ENCODE measurements at places on chromosomes 12 and 14.
A peak's percentile ranks its signal among the peaks of the same experiment; 100 is the strongest.

DNA sequence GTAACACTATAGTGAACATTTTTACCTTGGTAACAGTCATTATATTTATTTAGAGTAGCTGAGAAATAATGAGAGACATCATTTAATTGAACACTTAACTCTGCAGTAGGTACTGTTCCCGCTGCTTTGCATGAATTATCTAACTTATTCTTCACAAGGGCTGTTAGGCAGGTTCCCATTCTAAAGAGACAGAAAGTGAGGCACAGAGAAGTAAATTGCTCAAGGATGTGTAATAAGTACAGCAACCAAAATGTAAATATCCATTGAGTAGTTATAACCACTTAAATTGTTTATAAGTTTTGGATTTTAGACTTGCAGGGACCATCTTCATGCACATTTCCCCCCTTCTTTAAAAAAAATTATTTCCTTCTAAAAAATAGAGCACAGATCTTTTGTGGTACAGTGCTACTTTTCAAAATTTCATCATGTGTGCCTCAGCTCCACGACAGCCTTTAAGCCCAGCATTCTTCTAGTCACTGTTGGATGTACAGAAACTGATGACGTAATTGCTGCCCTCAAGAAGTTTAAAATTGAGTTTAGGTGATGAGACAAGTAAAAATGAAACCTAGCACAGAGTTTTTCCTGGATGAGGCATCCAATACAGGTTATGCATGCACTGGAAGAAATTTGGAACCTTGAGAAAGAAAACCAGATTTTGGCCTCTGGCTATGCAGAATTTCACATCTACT lies 6.0 kb upstream of the MANSC4 start:
- DNase-seq, result no peak
- H3K27me3 ChIP-seq, result no peaks in the 10 kb centered on the region
- H3K36me3 ChIP-seq, result no peaks in the 10 kb centered on the region
- H3K4me1 ChIP-seq, result peaks cover 3% of the 10 kb centered on the region
- H3K4me3 ChIP-seq, result no peak overlapping the region

DNA sequence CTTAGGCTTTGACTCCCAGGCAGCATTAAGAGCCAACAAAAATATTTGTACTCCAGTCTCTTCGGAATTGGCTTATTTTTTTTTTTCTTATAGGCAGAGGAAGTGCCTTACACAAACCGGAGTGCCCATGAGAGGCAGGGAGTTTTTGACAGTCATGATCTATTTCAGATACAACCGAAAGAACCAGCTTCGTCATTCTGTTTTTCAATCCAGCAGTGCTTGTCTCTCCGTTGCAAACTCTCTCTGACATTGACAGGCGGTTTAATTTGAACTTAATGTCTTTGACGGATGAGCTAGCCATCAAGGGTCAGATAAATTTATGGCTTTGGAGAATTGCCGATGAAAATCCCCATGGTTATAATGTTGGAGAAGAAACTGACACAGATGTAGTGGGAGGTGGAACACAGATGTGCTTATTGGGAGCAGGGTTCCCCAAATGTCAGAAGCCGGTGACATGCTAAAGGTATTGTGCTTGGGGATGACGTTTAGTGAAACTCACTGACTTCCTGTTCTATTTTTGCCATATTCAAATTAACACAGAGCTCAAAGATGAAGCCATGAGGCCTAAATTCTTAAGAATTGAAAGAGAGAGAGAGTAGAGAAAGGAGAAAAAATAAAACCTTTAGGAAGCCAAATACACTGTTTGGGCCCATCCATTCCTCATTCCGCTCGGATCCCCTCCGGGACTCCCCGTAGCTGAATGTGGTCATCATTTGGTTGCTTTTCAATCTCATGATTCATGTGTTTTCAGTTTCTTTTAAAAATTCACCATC lies 59.7 kb downstream of the PLXNC1 start:
- no peaks in the 10 kb centered on the region for H3K36me3 ChIP-seq
- H3K27ac ChIP-seq, result no peak overlapping the region
- no peaks in the 10 kb centered on the region for H3K4me1 ChIP-seq
- no peaks in the 10 kb centered on the region for H3K27me3 ChIP-seq
- no peak overlapping the region for H3K4me3 ChIP-seq

DNA sequence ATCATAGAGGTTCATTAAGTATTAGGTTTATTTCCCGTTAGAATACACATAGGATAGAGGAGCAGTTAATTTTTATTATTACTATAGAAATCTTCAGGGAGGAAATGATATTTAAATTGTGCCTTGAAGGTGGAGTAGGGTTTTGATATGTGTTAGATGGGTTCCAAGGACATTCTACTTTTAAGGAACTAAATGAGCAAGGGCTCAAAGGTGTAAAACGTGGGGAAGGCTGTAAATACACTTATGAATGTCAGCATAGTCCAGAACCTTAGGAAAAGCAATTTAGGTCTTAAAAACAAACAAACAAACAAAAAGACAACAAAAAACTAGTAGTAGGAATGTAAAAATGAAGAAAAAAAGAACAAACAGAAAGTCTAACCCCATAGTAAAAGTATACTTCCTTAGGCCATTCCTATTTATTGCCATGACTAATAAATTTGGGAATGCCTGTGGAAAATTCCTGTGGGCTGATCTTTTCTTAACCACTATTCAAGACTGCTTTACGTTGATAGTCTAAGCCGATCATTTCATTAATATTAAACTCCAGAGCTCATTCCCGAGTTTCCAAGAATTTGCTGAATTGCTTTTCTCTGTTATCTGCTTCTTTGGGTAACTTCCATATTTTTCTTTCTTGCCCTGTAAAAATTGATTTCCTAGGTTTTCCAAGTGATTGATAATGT lies 180.3 kb downstream of the RAD51B start:
- H3K36me3 ChIP-seq, result no peaks in the 10 kb centered on the region
- peak; percentile 66 for DNase-seq
- peaks cover 5% of the 10 kb centered on the region for H3K4me1 ChIP-seq
- no peak overlapping the region for H3K4me3 ChIP-seq
- H3K27ac ChIP-seq, result peak overlapping the region; percentile 50

- no peaks in the 10 kb centered on the region for H3K27me3 ChIP-seq
- no peak overlapping the region for H3K4me3 ChIP-seq
- H3K27ac ChIP-seq, result no peak overlapping the region
- H3K36me3 ChIP-seq, result peaks cover 4% of the 10 kb centered on the region
- peaks cover 10% of the 10 kb centered on the region for H3K4me1 ChIP-seq
These were observed 17.0 kb downstream of the NFYB start for GRCh38 chr12:104121001-104121400.

GRCh38 chr12:2288001-2288400 lies 235.2 kb downstream of the CACNA1C start:
- no peak overlapping the region for H3K4me3 ChIP-seq
- DNase-seq, result peak; percentile 33

- no peak overlapping the region for H3K4me3 ChIP-seq
- H3K4me1 ChIP-seq, result no peaks in the 10 kb centered on the region
- no peak for DNase-seq
- H3K27ac ChIP-seq, result no peak overlapping the region
- peaks cover 35% of the 10 kb centered on the region for H3K36me3 ChIP-seq
- H3K27me3 ChIP-seq, result no peaks in the 10 kb centered on the region
These were observed 98.2 kb downstream of the SYNE2 start for GRCh38 chr14:63951021-63951420.

GRCh38 chr14:63712123-63712522 lies 15.7 kb downstream of the SGPP1 start:
- H3K27ac ChIP-seq, result no peak overlapping the region
- H3K4me3 ChIP-seq, result no peak overlapping the region
- no peak for DNase-seq
- no peaks in the 10 kb centered on the region for H3K27me3 ChIP-seq

GRCh38 chr14:24123424-24124417 lies 6.7 kb upstream of the FITM1 start:
- no peaks in the 10 kb centered on the region for H3K27me3 ChIP-seq
- no peaks in the 10 kb centered on the region for H3K4me1 ChIP-seq
- no peak overlapping the region for H3K27ac ChIP-seq
- H3K36me3 ChIP-seq, result peaks cover 36% of the 10 kb centered on the region

DNA sequence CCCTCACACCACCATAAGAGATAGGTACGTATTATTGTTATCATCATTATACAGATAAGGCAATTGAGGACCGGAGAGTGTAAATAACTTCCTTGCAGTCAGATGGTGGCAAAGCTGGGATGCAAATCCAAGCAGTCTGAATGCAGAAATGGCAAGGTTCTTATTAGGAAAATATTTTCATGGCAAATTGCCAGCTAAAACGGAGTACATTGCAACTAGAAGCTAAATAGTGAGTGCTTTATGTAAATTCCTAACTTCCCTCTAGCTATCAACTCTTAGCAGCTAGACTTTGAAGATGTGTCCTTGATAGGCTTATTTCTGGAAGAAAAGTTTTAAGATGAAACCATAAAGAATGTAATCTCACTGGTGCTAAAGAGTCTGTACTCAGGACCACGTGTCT lies 323.9 kb upstream of the DIO2 start:
- H3K4me1 ChIP-seq, result no peaks in the 10 kb centered on the region
- H3K4me3 ChIP-seq, result no peak overlapping the region
- DNase-seq, result no peak

DNA sequence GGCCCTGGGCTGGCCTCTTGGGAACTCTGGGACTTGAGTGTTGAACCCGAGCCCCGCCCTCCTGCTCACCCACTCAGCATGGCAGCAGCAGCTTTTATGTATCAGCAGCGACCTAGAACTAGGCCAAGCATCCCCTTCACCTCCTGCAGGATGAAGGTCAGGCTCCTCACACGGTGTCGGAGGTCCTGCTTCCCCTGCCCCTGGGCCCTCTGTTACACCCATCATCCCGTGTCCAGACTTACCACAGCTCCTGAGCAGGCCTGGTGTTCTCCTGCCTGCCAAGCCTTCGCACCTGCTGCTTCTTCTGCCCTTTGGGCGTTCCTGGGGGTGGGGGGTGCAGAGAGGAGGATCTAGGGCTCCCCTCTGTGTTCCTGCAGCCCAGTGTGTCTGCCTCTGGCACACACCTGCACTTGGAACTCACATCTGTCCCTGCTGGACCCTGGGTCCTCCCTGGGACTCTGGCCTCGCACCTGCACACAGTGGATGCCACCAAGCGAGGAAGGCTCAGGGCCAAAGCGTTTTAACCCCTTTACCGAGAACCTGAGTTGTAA lies 80.3 kb downstream of the PAPOLA start:
- no peaks in the 10 kb centered on the region for H3K27me3 ChIP-seq
- H3K36me3 ChIP-seq, result no peaks in the 10 kb centered on the region

DNA sequence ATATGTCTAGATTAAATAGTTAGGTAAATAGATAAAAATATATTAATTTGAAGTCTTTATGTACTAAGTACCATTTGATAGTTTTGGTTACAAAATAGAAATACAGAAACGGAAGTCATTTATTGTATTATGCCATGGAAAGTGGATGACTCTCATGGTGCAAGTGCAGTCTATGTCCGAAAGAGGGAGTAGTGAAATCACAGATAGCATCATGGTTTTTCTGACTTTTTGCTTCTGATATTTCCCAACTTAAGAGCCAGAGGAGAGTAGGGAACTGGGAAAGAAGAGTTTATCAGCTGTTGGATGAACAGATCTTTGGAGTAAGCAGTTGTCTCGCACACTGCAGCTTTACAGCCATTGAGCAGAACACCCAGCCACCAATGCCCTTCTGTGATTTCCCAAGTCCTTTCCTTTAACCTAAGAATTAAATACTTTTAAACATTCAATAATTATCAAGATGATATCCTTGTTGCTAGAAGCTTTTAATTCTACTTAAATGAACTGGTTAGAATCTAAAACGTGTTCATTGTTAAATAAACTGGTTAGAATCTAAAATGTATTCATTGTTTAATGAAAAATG lies 18.4 kb upstream of the SRGAP1 start:
- H3K27ac ChIP-seq, result no peak overlapping the region
- H3K4me3 ChIP-seq, result no peak overlapping the region
- H3K27me3 ChIP-seq, result no peaks in the 10 kb centered on the region
- H3K4me1 ChIP-seq, result no peaks in the 10 kb centered on the region
- DNase-seq, result no peak

- no peaks in the 10 kb centered on the region for H3K27me3 ChIP-seq
- DNase-seq, result no peak
- H3K4me1 ChIP-seq, result no peaks in the 10 kb centered on the region
- no peaks in the 10 kb centered on the region for H3K36me3 ChIP-seq
These were observed 33.6 kb downstream of the KCNA1 start for GRCh38 chr12:4943067-4943937.

- no peak overlapping the region for H3K4me3 ChIP-seq
- no peak for DNase-seq
- H3K27ac ChIP-seq, result no peak overlapping the region
- no peaks in the 10 kb centered on the region for H3K36me3 ChIP-seq
- no peaks in the 10 kb centered on the region for H3K27me3 ChIP-seq
These were observed 15.7 kb downstream of the ADIPOR2 start for GRCh38 chr12:1706632-1706980.

- no peaks in the 10 kb centered on the region for H3K36me3 ChIP-seq
- no peak overlapping the region for H3K27ac ChIP-seq
- H3K4me1 ChIP-seq, result peaks cover 6% of the 10 kb centered on the region
- H3K27me3 ChIP-seq, result peaks cover 19% of the 10 kb centered on the region
- no peak for DNase-seq
These were observed 6.8 kb downstream of the PRPH start for GRCh38 chr12:49301760-49302159.

DNA sequence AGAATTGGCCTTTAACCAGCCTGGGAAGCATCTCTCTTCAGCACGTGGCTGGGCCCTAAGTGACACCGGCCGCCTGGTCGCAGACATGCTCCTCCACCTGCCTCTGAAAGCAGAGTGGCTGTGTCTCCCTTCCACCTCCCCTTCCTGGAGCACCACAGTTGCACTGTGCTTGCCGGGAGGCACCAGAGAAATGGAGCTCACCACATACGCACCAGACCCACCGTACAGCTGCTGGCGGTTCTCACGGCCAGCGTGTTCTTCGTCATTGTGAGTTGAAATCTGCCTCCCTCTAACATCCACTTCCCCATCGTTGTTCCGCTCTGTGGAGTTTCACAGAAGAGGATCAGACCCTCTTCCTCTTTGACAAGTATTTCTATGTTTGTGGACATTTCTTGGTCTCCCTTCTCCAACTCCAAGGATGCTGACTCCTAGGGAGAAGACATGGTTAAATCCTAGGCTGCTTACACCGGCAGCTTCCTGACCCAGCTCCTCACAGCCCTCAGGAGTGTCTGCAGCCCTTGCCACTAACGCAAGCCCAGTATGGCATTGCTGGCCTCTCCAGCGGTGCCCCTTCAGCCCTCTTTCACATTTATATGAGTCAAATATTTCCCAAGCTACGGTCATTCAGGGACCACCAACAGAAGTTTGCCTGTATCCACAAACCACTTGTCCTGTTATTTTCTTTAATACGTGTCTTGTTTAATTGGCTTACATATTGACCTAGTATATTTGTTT lies 11.5 kb upstream of the KRT5 start:
- DNase-seq, result no peak
- no peaks in the 10 kb centered on the region for H3K36me3 ChIP-seq
- H3K4me3 ChIP-seq, result no peak overlapping the region
- no peak overlapping the region for H3K27ac ChIP-seq
- no peaks in the 10 kb centered on the region for H3K4me1 ChIP-seq

DNA sequence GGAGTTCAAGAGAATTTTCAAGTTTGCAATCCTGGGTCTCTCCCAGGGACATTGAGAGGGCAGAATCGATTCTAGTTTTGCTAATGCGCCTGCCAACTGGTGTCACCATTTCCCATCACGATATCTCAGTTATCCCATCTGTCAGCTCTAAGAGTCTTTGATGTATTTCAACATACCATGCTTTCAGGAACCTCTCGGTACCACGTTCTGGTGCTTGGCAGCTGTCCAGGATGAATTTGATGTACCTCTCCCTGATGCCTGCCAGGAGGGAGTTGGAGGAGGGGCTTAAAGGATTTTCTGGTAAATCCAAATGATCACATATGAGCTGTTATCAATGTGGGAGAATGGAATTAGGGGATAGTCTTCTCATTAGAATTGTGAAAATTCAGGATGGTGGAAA lies 332.5 kb downstream of the RGS6 start:
- no peaks in the 10 kb centered on the region for H3K27me3 ChIP-seq
- H3K27ac ChIP-seq, result no peak overlapping the region
- H3K4me3 ChIP-seq, result no peak overlapping the region
- DNase-seq, result no peak
- no peaks in the 10 kb centered on the region for H3K36me3 ChIP-seq
- H3K4me1 ChIP-seq, result no peaks in the 10 kb centered on the region
